ENCODE measurements at places on chromosomes 5 and 9.

DNA sequence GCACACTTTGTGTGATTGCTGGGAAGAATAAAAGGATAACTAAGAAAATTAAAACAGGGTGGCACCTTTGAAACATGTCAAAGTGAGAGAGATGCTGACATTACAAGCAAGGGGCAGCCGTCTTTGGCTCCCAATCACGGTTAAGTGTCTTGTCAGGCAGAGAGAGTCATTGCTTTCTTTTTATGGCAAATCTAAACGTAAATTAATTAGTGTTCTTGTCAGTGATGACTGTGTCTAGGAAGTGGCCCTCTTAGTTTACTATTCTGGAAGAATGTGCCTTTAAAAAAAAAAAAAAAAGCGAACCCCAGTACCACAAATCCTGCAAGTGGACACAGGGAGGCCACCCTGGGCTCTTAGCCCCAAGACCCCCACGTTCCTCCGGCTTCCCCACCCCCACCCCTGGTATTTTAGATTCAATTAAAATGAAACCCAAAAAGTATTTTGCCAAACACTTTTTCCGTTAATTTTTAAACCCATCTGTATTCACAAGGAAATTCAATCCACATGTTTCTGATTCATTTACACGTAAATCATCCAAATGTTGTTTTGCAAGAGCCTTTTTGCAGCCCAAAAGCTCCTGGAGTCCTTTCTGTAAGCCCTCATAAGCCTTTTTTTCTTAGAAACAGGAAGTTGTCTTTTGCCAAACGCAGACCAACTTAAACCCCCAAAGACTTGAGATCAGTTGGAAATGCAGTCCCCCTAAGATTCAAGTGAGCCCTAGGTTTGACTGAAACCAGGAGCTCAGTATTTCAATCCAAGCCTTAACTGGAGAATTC, 399.3 kb downstream of the EBF1 start:
- DNase-seq, result no peak

DNA sequence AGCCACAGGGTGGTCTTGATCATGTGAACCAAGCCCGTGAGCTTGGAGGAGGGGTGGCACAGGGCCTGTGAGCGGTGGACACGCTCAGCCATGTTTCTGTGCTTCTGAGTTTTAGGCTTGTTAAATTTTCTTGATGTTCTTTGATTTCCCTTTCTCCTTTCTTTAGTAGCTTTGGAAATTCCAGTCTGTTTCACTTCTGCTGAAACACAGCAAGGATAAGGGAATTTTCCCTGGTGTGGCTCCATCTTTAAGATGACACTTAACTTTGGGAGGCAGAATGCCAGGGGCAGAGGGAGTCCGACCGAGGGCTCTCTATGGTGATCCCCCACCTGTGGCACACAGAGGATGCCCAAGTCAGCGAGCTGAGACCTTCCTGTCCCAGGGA, 29.7 kb upstream of the BASP1 start:
- DNase-seq, result no peak

- DNase-seq, result no peak
Observed at GRCh38 chr5:127858116-127858784, 155.1 kb downstream of the CCDC192 start.

GRCh38 chr5:142976861-142977260, 206.7 kb downstream of the ARHGAP26 start:
- no peak for DNase-seq

- no peak for DNase-seq
Observed at GRCh38 chr5:108101130-108101529, 280.8 kb downstream of the FBXL17 start.

DNA sequence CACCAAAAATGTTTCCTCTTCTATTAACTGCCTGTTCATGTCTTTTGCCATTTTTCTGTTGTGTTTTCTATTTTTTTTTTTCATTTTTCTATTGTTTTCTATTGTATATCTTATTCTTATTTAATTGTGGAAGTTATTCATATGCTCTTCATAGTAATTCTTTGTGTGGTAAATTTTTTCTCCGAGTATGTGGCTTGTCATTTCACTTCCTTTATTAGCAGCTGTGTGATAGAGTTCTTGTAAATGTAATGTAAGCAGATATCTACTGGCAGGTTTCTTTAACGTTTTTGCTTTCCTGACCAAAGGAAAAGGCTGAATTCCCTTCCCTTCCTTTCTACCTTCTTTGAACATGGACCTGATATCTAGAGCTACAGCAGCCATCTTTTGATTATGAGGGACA, 5.8 kb upstream of the PLPP1 start:
- no peak for DNase-seq

- no peak for DNase-seq
Observed at GRCh38 chr9:110065532-110065931, 142.4 kb downstream of the C9orf152 start.

DNA sequence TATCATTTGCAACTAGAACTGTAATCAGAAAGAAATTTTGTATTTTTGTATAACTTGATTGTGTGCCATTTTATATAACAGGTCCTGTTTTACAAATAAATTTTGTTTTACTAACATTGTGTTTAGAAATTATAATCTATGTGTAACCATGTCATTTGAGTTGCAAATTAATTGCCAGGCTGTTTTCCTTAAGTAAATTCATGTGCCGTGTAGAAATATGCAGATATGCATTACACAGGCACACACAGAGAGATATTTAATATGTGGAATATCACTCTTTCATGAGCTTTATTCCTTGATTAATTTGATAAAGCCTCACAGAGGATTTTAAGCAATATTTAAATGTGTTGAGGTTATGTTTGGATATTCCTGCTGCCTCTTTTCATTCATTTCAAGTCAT, 56.5 kb upstream of the FSD1L start:
- DNase-seq, result no peak

DNA sequence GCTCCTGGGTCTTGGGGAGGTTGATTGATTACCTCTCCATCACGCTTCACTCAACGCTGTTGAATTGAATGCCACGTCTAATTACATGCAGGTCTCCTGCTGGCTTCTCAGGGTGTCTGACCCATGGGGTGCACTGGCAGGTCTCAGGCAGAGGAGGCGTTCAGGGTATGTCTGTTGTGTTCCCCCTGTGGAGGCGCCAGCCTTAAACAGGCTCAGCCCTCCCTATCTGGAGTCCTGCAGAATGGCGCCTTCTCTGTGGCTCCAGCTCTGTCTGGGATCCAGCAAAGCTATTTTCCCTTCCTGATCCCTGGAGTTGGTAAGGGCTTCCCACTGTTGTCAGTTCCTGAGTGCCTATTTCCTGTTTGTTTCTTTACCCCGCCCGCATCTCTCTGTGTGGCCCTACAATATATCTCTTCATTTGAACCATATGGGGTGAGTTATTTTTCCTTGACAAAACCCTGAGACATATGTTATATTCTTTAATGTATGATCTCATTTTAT, 150.0 kb downstream of the NTRK2 start:
- DNase-seq, result no peak

GRCh38 chr9:133873461-133873891, 118.6 kb downstream of the VAV2 start:
- no peak for DNase-seq

DNA sequence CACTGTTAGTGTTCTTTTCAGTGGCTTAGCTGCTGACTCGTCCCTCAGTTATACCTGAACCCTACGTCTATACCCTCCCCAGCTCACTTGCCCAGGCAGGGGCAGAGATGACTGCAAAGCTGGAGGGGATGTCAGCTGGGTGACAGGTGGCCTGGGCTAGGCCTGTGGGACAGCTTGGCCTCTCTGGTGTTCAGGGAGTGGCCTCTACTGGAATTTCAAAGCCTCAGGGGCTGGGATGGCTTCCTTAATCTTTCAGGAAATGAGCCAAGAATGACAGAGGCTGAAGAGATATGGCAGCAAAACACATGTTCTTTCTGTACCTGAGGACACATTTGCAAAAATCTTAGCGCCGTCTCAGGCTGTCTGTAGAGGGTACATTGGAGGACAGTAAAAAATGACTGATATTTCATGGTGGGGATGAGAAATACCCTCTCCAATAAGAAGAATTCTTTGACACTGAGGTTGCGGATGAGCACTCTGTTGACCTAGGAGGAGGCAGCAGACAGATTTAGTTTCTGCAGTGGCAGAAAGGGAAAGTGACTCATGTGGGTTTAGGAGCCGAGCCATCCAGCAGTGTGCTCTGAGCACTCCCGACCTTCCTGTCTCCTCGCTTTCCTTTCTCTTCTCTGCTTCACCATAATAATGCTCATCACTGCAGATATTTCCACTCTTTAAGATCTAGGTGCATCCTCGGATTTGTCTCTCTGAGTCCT, 54.4 kb downstream of the ENTREP1 start:
- DNase-seq, result no peak

DNA sequence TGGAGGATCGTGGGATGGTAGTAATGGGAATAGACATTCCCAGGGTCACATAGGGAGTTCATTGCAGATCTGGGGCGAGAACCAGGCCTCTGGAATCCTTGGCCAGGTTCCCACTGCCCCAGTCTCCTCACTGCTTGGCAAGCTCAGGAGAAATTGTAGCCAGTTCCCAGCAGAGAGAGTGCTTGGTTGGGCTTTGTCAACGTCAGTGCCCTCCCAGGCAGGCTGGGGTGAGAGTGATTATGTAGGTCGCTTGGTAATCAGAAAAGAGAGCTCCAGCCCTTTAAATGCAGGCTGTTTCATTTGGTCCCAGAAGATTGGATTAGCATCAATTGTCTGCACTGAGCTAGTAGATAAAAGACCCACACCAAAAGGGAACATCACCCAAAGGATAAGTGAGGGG, 51.8 kb upstream of the GALNT10 start:
- no peak for DNase-seq

GRCh38 chr5:171850324-171850947, 64.8 kb downstream of the SMIM23 start:
- no peak for DNase-seq

DNA sequence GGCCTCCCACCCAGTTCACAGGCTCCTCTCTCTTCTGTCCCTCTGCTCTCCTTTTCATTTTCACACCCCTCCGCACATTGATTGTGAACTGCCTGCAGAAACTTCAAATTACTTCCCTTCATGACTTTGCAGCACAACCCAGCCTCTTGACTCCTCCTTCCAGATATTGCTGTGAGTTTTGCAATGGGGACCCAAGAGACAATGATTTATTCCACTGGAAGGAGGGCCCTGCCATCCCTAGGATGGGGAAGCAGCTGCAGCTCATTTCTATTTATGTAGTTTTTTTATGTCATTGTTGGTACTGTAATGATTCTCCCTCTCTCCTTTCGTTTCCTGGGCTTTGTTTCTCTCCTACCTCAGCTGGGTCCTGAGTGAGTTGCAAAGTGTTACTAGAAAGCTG, 364.9 kb downstream of the ICE1 start:
- DNase-seq, result no peak

- no peak for DNase-seq
Observed at GRCh38 chr5:123035360-123035917, 1.1 kb downstream of the PPIC start.

- no peak for DNase-seq
Observed at GRCh38 chr5:180128671-180129261, 57.2 kb upstream of the RNF130 start.

GRCh38 chr9:110602281-110602680, 22.7 kb upstream of the SVEP1 start:
- no peak for DNase-seq

DNA sequence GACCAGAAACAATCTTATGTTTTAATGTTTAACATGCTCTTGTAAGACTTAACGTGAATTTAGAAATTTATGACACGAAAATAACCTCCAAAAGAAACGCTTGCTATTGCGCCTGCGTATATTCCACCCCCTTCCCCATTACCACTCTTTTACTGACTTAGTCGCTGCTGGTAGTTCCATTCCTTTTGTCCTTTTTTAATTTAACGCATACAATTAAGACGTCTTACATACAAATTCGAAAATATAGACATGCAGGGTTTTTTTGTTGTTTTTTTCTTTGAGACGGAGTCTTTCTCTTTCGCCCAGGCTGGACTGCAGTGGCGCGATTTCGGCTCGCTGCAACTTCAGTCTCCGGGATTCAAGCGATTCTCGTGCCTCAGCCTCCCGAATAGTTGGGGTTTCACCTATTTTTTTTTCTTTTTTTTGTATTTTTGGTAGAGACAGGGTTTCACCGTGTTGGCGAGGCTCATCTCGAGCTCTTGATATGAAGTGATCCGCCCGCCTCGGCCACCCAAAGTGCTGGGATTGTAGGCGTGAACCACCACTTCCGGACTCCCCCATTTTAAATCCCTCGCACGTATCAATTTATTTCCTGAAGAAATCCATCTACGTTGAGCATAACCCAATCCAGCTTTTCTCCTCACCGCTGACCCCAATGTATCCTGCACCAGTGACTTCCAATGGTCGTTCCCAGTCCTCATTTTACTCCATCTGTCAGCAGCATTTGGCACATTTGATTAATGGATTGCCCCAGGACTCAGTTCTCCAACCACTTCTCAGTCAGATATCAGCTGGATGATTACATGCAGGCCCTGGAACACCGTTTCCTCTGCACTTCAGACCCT, 684 bp upstream of the MED7 start:
- DNase-seq, result peak; percentile 51

GRCh38 chr9:12735665-12736064, 39.2 kb upstream of the LURAP1L start:
- DNase-seq, result no peak

DNA sequence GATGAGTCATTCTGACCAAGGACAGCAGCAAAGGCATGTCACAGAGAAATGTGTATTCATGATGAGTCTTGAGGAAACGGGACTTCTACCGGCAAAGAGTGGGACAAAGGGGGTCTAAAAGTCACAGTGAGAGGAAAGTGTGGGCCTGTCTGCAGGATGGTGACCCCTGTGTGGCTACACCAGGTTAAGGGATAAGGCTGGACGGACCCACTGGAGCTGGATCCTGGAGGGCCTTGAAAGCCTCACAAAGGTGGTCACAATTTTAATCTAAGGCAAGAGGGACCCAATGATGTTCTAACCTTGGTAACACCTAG, 176.5 kb downstream of the CDK5RAP2 start:
- DNase-seq, result no peak

- DNase-seq, result peak; percentile 53
Observed at GRCh38 chr5:32531885-32532520, 53.4 kb upstream of the SUB1 start.

DNA sequence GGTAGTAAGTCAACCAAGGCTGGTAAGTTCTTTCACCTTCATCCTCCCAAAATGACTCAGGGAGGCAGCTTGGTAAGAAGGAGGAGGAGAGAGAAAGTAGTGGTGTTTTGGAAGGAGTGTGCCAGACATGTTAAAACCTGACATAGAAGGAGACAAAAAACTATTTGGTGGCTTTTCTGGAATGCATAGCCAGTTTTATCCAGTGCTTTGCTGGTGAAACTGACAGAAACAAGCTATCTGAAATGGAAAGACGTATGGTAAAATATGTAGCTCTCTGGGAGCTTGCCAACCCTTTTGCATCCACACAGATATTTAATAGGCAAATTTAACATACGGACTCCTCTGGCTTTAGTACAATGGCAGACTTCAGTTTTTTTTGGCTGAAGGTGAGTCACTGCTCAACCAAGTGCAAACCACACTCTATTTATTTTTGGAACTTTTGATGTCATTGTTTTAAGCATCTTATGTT, 45.4 kb downstream of the RAB14 start:
- DNase-seq, result no peak

Measured in activated T-cell treated with anti-CD3 and anti-CD28 coated beads, Interleukin-2, amount 50 U/mL, for 1 hour (primary cell).